ENCODE measurements at places on chromosomes 16 and 17.

DNA sequence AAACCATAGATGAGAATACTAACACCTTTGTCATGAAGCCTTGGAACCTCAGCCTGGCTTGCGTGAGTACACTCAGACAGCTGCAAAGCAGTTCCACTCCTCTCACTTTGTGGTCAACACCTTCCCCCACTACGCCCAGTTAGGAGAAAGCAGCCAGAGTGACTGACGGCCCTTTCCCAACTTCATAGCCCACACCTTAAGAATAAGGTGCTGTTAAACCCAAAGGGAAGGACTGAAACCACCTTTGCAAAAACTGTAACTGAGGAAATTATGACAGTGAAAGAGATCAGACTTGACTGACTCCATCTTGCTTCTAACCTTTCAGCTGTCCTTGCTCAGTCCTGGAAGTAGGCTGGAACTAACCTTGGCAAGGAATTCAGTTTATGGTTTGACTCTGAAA is 13.7 kb downstream of the N4BP1 start:
- DNase-seq: peak; percentile 50

DNA sequence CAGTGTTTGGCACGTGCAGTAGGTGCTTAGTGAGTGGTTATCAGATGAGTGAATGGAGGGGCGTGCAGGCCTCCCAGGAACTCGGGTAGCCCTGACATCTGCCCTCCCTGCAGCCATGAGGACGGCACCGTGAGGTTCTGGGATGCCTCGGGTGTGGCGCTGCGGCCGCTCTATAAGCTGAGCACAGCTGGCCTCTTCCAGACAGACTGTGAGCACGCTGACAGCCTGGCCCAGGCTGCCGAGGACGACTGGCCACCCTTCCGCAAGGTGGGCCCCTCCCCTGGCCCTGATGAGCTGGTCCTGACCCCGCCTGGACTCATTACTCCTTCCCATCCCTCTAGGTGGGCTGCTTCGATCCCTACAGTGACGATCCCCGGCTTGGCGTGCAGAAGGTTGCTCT is 11.1 kb downstream of the LLGL1 start:
- DNase-seq: no peak

DNA sequence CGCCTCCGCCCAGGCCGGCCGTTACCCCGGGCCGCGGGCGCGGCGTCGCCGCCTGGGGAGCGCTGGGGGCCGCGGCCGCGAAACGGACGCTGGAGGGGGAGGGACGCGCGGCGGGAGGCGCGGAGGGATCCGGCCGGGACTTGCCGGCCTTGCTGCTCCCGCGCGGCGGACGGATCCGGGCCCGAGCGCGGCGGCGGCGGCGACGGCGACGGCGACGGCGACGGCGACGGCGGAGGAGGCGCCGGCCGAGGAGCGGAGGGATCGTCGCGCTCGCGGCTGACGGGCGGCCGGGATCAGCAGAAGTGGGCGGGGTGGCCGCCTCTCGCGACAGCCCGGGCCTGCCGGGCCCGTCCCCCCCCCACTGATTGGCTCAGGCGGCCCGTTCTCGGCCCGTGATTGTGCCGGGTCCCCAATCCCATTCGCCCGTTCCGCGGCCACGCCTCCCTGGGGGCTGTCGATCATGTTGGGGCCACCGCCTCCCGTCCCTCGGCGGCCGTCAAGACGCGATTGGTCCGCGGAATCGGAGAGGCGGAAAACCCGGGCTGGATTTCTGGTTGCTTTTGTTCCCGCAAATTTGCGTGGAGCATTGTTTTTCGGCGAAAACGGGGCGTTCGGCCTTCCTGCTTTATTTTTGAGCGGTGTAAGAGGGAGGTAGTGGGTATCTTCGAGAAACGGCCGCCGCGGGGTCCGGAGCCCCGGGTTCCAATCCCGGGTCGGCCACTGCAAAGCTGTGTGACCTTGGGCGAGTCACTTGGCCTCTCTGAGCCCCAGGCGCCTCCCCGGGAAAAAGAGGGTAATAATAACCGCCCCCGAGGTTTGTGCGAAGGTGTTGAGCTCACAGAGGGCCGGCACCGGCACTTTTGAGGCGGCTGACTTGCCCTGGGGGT is at the start of gene ZCCHC14:
ZCCHC14 (minus strand) TSS at position 304 of the 887 bp plus-strand sequence. CDS start 786 bp downstream, outside the sequence.
- peak; percentile 99 for DNase-seq

DNA sequence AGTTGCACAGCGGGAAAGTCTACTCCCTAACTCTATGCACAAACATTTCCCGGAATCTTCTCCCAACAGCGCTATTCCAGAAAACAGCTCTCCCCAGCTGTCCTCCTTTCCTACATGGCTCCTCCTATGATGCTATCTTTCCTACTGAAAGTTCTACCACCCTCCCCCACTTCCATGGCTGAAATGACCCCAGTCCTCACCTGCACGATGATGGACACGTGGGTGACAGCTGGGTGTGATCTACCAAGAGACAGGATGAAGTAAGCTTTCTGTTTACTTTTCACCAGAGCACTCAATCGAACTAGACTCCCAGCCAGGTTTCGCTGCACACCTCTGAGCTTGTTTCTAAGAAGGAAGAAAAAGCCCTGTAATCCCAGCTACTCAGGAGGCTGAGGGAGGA is 10.7 kb downstream of the CTC1 start:
- DNase-seq: no peak

DNA sequence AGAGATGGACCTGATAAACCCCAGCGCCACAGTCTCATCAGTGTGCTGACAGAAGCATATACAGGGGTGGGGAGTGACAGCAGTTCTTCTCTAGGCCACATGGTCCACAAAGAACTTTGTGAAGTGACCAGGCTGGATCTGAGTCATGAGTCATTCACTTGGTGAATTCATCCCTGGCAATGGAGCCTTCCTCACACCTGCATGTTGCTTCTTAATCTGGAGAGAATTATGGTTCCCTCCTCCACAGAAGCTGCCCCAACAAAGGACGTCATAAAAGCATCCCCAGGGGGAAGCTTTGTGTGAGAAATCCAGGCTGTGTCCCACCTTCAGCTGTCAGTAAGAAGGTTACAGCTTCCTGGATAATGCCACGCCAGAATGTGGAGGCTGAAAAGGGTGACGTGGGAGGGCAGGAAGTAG is 215.6 kb upstream of the MAF start:
- no peak for DNase-seq

DNA sequence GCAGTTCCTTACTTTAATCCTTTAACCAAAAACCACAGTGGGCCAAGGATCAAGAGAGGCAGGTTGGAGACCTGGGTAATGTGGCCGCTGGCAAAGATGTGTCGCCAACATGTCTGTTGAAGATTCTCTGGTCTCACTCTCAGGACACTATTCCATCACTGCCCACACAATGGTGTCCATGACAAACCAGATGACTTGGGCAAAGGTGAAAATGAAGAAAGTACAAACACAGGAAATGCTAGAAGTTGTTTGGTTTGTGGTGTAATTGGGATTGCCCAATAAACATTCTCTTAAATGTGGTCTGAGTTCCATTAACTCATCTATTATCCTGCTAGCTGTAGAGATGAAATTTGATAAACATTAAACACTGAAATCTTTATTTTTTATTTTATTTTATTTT is 43.3 kb downstream of the SALL1 start:
- no peak for DNase-seq

All from stimulated activated CD8-positive, alpha-beta memory T cell treated with anti-CD3 and anti-CD28 coated beads, Interleukin-2, amount 100 ng/mL, for 48 hours (primary cell).